Activated CD4-positive, alpha-beta T cell treated with anti-CD3 and anti-CD28 coated beads for 48 hours (primary cell): ENCODE measurements at places on chromosomes 1 and 21.
A peak's percentile ranks its signal among the peaks of the same experiment; 100 is the strongest.

GRCh38 chr1:56509713-56510641 lies 69.4 kb downstream of the PLPP3 start:
- DNase-seq = no peak

- no peak for DNase-seq
These were observed 29.8 kb upstream of the RC3H1 start for GRCh38 chr1:174051956-174052355.

DNA sequence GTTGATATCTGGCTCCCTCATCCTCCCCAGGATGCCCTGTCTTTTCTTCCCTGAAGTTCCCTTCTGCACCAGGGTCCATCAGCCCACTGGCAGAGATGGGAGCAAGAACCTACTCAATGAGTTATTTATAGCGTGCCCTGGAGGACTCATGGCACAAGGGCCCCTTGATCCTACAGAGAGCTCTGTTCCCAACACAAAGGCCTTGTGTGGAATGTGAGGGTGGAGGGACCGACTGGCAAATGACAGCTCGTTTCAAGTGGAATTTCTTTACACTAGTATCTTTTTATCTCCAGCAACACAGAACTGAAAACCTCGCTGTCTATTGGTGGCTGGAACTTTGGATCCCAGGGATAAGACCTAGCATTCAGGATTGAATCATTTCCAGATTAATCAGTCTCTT lies 22.4 kb downstream of the CHI3L2 start:
- DNase-seq = no peak

- DNase-seq = no peak
These were observed 7.7 kb upstream of the CRYBG2 start for GRCh38 chr1:26361605-26362122.

DNA sequence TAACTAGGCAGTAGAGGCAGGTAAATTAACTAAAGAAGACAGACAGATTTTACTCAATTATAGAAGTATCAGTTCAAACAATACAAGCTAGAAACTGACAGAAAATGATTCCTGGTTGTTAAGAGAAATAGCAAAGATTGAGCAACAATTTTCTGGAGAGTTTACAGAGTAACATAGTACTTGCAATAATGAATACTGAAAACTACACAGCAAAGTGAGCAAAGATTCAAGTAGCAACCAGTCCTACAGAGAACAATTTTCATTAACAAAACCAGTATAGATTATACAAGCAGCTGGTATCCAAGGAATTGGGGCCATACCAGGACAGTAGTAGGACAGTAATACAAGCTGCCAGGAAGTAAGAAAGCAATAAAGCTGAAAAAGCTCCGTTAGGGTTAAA lies 37.6 kb downstream of the EYA3 start:
- no peak for DNase-seq

DNA sequence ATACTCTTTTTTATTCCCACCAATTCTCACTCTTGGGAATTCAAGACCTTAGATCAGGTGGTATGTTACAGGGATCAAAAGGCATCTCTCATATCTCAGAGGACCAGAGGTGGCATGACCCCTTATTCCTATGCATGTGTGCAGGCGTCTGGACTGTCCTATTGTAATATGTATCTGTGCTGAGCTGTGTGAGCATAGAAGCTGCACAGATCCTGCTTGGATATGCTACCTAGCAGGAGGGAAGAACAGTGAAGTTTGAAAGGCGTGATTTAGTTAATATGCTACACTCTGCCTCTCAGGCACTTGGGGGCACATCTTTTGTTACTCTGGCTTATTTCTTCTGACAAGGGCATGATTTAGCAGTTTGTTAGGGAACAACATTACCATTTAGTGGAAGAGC lies 86.7 kb upstream of the ZRANB2 start:
- DNase-seq = no peak

GRCh38 chr1:94864821-94865220 lies 44.7 kb downstream of the SLC44A3 start:
- DNase-seq = no peak

DNA sequence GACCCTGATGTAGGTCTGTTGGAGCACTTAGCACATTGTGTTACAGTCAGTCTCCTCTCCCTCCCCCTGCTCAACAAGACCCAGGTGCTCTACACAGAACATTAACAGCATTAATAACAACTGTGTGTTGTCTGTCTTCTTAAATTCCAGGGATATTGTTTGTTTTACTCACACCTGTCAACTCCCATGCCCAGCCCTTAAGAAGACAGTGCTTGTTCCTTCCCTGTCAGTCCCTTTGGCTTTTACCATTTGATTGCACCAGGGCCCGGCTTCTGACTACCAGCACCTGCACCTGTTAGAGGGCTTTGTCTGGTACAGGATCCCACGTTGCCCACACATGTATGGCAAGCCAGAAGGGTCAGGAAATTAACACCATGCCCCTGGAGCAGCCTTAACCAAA lies 11.7 kb downstream of the RIMKLA start:
- DNase-seq = no peak

- peak; percentile 6 for DNase-seq
These were observed 325.0 kb upstream of the ESRRG start for GRCh38 chr1:217048104-217048707.

DNA sequence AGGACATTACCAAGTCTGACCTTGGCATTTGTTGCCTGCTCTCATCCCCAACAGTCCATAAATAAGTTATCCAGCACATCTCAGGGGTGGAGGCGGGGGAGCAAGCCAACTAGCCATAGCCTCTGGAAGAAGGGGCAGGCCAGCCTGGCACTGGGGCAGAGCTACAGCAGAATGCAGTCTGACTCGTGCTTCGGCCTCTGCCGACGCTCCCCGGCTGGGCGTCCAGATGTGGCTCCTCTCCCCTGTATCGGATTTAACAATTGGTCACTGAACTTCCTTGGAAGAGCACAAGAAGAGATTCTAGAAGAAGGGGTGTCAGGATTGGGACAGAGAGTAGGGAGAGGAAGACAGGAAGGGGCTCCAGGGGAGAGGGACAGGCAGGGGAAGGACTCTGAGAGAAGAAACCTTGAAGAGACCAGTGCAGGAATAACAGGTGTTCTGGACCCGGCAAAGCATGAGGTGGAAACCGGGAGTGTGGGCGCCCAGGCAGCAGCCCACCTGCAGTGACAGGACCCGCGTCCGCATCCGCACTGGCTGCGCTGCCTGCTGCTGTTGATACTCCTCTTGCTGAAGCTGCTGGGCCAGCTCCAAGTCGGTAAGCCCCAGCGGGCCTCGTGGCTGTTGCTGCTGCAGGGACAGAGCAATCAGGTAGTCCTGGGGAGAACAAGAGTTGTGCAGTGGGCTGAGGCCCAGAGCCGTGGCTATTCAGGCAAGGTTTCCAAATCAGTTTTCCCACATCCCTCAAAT lies 9.4 kb downstream of the MINDY1 start:
- DNase-seq = no peak

DNA sequence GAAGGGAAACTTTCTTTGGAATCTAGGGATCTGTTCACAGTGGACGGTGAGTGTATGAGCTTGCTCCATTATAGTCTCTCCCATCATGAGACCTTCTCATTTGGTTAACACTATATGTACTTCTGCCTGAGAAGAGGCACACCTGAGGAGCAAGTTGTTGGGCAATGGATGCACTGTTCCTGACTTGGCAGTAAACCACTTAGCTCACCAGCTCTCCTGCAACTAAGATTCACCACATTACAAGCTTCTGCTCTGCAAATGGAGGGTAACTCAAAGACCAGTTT lies 10.2 kb downstream of the MACF1 start:
- no peak for DNase-seq

DNA sequence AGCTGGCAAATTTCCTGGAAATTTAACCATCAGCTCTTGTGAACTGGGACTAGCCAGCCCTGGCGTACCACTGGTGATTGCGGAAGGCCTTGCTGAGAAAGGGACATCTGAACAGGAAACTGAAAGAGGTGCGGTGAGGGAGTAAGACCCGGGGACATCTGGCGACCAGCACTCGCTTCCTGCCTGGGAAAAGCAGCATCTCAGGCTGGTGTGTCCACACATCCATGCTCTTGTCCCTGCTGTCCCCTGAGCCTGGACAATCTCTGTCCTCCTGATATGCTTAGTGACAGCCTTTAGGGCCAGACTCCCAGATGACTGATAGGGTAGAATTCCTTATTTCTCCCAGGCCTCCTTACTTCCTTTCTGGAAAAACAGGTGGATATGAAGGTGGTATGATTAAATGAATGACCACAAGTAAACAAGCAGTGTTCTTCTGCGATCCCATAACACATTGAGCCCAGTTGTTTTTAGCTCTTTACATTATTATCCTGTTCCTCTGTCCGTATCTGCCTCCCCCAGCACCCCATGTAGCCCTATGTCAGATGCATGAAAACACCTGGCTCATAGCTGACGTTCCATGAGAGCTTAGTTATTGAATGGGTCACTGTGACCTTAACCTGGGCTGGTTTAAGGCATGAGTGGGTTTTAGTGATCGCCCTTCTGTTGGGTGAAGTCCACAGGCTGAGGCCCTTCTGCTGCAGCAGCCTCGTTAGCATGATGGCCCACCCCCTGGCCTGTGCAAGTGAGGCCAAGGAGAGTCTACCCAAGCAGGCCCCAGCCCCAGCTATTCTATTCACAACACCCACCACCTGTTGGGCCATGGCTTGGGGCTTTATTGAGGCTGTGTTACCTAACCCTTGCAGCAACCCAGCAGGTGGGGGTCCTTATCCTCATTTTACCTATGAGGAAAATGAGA lies 76.1 kb upstream of the GADD45A start:
- no peak for DNase-seq

- no peak for DNase-seq
These were observed 2.5 kb upstream of the ID3 start for GRCh38 chr1:23561813-23562100.

- no peak for DNase-seq
These were observed 36.0 kb downstream of the WNT2B start for GRCh38 chr1:112544751-112545150.

- no peak for DNase-seq
These were observed 48.4 kb downstream of the TRMT1L start for GRCh38 chr1:185108321-185108720.

DNA sequence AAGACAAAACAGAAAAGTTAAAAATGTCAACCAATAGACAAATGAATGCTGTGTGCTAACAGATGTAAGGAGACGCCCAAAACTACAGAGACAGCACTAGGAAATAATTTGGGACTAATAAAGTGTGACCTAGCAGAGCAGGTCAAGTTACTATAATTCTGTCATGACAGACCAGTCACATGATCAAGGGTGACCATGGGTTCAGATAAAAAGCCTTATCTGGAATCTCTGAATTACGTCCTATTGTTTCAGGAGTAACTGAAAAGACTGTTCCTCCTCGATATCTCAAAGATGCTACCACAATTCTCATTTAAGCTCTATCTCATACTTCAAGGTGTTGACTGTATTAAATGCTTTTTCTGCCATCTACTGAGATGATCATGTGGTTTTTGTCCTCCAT lies 31.6 kb downstream of the PARP1 start:
- no peak for DNase-seq

- peak; percentile 66 for DNase-seq
These were observed 75.7 kb downstream of the UCHL5 start for GRCh38 chr1:192983349-192983980.

DNA sequence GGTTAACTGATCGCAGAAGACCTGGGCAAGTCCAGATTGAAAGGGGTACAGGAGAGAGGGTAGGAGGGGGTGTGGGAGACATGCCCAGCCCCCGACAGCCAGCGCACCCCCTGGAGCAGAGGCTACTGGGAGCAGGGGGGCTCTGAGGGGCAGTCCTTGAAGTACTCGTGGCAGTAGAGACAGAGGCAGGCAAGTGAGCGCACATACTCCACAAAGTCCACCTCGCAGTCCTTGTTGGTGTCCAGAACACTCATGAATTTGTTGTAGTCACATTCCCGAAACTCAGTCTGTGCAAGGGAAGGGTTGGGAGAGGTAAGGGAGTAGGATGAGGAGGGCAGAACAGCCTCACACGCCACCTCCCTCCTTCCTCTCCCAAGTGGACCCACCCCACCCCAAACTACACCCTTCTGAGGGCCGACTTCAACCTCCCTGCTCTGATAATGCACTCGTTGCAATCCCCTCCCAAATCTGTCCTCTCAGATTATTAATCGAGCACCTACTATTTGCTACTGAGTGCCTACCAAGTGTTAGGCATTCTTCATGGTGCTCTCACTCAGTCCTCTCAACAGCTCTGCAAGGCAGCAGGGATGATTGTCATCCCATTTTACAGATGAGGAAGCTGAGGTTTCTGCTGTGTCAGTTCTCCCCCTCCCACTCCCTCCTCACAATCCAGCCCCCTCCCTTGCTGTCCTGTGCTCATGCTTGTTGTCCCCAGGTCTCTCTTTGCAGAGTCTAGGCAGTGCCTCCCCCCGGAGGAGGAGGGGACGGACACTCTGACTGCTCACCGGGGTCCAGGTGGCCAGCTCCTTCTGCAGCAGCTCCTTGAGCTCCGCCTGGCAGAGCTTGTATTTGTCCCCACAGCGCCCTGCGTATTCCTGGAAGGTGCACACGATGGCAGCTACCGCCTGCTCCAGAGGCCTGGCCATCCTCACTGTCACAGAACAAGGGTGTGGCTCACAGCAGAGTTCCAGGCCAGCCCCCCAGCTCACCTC lies 1.2 kb downstream of the S100A3 start:
- DNase-seq = no peak

DNA sequence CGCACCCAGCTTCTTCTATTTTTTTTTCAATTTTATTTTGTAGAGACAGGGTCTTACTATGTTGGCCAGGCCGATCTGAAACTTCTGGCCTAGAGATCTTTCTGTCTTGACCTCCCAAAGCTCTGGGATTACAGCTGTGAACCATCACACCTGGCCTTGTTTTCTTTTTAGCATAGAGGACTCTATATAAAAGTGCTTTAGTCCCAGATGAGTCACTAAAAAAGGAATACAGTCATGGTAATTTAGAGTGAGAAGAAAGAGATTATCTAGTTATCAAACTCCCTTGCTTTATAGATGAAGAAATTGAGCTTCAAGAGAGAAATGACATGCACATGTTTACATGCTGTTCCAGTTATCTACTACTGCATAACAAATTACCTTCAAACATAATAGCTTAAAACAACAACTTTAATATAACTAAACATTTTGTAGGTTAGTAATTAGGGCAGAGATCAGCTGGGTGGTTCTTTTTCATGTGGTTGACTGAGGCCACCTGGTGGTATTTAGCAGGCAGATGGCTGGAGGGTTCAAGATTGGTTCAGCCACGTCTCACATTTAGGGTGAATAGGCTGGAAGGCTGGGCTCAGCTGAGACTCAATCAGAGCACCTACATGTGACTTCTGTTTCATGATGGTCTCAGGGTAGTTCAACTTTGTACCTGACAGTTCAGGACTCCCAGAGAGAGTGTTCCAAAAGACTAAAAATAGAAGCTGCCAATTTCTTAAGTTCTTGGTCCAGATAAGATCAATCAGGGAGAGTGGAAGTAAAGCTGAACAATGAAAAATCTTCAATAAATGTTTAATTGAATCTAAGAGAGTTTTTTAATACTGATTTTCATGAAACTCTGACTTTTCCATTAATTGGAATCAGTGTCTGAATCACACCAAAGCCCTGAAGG lies 16.9 kb upstream of the MTF2 start:
- DNase-seq = peak; percentile 53

- DNase-seq = no peak
These were observed 75.6 kb upstream of the COA6 start for GRCh38 chr1:234297668-234298067.

GRCh38 chr1:114468047-114468446 lies 43.0 kb downstream of the TRIM33 start:
- no peak for DNase-seq
